H9 (cell line): ENCODE measurements at places on chromosomes 3 and 15. TPM values are rescaled to one million over a fixed set of nuclear protein-coding genes. Genes with fewer than 3 reads are reported as not detected.

The CILP gene
- total RNA-seq = 0.04 TPM in 1 of 2 replicates, not detected in the other

The SLC22A13 gene
- total RNA-seq = 0.11 TPM in 1 of 2 replicates, not detected in the other

The NPTN gene
- 89.1 and 90.9 TPM in 2 replicates for total RNA-seq

The GPR15 gene
- not detected in 2 replicates for total RNA-seq

The CMTM8 gene
- 4.0 TPM in 2 replicates for total RNA-seq

The RNU5B-1 gene
- not detected in 2 replicates for total RNA-seq

- H3K27me3 ChIP-seq = no peaks in the 10 kb centered on the region
- H3K4me3 ChIP-seq = no peak overlapping the region
Observed at GRCh38 chr3:113193719-113194118, 17.6 kb upstream of the BOC start.

GRCh38 chr3:187198490-187198889, 1.2 kb downstream of the RTP1 start:
- no peak overlapping the region for H3K4me3 ChIP-seq
- peaks cover 2% of the 10 kb centered on the region; the same call in 1 of the 2 replicates for H3K36me3 ChIP-seq
- no peak for DNase-seq
- peaks cover 3% of the 10 kb centered on the region; the same call in 1 of the 2 replicates for H3K4me1 ChIP-seq

DNA sequence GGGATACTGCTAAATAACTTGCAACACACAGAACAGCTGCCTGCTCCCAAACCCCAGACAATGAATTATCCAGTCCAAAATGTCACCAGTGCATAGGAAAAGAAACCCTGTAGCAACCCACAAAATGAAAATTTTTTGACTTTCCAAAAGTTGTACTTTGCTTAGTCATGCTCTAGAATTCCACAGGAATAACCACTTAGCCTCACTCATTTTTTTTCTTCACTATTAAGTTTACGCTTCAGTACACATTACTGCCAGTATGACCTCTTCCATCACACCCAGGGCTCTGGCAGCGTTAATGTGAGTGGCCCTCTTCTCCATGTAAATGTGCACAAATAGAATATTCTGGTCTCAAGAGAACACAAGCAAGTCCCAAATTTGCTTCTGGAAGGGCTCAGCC, 259.8 kb downstream of the MAGI1 start:
- no peak overlapping the region for H3K27ac ChIP-seq
- H3K4me1 ChIP-seq = no peaks in the 10 kb centered on the region; the same call in 1 of the 2 replicates
- no peak for DNase-seq
- H3K4me3 ChIP-seq = no peak overlapping the region
- no peaks in the 10 kb centered on the region for H3K36me3 ChIP-seq

DNA sequence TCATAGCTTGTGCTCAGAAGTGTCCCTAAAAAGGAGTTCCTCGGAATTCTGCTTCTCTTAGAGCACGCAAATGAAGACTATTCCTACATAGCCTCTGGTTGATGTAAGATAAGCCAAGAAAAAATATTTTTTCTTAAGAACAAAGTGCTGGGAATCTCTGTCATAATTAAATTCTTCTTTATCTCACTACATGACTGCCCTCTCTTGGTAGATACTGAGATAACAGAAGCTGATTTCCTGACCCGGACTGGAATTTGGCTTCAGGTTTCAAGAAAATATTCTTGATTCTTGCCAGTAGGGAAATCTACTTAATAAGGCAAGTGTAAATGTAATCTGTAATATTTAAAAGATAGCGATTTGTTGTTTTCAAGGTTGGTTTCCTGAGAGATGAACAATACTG, 31.3 kb upstream of the SETMAR start:
- DNase-seq = no peak
- H3K36me3 ChIP-seq = no peaks in the 10 kb centered on the region
- no peaks in the 10 kb centered on the region; the same call in 1 of the 2 replicates for H3K27me3 ChIP-seq

- no peaks in the 10 kb centered on the region for H3K4me1 ChIP-seq
- no peaks in the 10 kb centered on the region for H3K27me3 ChIP-seq
- no peak for DNase-seq
- H3K27ac ChIP-seq = peak overlapping the region; percentile 13
- no peak overlapping the region; the same call in 1 of the 2 replicates for H3K4me3 ChIP-seq
Observed at GRCh38 chr15:73996939-73997338, 2.4 kb downstream of the PML start.

- no peak for DNase-seq
- no peaks in the 10 kb centered on the region for H3K27me3 ChIP-seq
- no peaks in the 10 kb centered on the region for H3K36me3 ChIP-seq
- H3K27ac ChIP-seq = no peak overlapping the region
- H3K4me1 ChIP-seq = no peaks in the 10 kb centered on the region
- H3K4me3 ChIP-seq = no peak overlapping the region
Observed at GRCh38 chr15:75836959-75837334, 6.3 kb upstream of the UBE2Q2 start.

GRCh38 chr3:65484964-65485363, 553.8 kb downstream of the MAGI1 start:
- no peak for DNase-seq
- peaks cover 6% of the 10 kb centered on the region; the same call in 1 of the 2 replicates for H3K36me3 ChIP-seq
- H3K27ac ChIP-seq = no peak overlapping the region
- no peak overlapping the region; the same call in 2 of the 3 replicates for H3K4me3 ChIP-seq

- no peak overlapping the region for H3K4me3 ChIP-seq
- H3K27ac ChIP-seq = no peak overlapping the region
- DNase-seq = no peak
- H3K36me3 ChIP-seq = peaks cover 12% of the 10 kb centered on the region
- H3K4me1 ChIP-seq = no peaks in the 10 kb centered on the region
Observed at GRCh38 chr15:49035825-49036224, 10.4 kb downstream of the SECISBP2L start.

DNA sequence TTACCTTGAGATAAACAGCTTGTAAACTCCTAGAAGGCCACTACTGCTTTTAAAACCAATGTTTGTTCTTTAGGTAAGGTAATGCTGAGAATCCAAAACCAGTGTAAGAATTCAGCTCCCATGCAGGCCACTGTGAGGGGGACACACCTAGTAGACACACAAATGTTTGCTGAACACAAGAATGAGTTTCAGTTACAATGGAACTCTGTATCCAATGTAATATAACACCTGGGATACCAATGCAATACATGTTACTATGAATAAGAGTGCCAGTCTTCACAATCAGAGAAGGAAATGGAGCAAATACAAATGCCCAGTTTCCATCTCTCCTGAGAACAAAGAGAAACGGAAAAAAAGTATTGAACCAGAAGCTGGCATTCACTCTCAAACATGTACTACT, 65.9 kb downstream of the IGF2BP2 start:
- no peak overlapping the region for H3K27ac ChIP-seq
- peaks cover 4% of the 10 kb centered on the region; the same call in 1 of the 2 replicates for H3K4me1 ChIP-seq
- H3K27me3 ChIP-seq = no peaks in the 10 kb centered on the region
- H3K4me3 ChIP-seq = no peak overlapping the region
- DNase-seq = no peak

DNA sequence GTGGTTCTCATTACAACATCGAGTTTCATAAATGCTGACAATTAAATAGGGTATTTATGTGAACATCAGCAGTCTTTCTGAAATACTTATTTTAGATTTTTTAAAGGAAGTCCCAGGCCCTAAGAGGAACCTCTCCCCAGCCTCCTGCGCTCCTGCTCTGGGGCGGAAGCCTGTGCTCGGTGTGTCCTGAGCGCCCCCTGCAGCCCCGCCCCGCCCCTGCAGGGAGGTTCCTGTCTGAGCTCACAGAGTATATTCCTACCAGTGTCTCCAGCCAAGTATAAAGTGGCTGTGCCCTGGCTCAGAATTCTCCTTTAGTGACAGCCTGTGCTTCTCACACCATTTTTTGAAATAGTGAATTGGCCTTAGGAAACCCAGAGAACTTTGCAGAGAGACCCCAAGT, 567.9 kb downstream of the GOLGA6L6 start:
- H3K27me3 ChIP-seq = no peaks in the 10 kb centered on the region
- DNase-seq = no peak
- H3K27ac ChIP-seq = no peak overlapping the region
- H3K4me1 ChIP-seq = no peaks in the 10 kb centered on the region
- H3K4me3 ChIP-seq = no peak overlapping the region
